Thymus (tissue), 14 donors: ENCODE measurements at places on chromosomes 5 and 9. TPM values are rescaled to one million over a fixed set of nuclear protein-coding genes. Genes with fewer than 3 reads are reported as not detected.

GRCh38 chr5:133888625-133888991, 79.8 kb downstream of the C5orf15 start:
- DNase-seq = no peak
- H3K27ac ChIP-seq = no peak overlapping the region
- H3K27me3 ChIP-seq = no peaks in the 10 kb centered on the region
- H3K4me1 ChIP-seq = no peaks in the 10 kb centered on the region

Gene TMOD1
- total RNA-seq = 0.42 TPM

Gene RNF208
- total RNA-seq = 0.09 TPM

DNA sequence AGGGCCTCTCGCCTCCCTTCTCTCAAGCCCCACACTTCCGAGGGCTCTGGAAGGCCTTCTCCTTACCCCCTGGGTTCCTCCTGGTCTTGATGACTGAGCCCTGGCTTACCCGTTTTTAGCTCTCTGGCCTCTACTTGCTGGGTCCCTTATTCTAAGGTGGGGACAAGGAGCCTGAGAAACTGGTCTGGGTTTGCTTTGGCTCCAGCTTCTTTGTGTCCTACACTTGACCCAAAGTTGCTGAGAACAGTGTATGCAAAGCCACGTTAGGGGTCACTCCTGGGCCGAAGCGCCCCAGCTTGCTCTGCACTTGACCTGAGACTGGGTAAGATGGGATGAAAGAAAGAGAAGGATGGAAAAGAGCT, 788 bp downstream of the ZNF346 start:
- no peaks in the 10 kb centered on the region for H3K27me3 ChIP-seq
- H3K4me1 ChIP-seq = peaks cover 15% of the 10 kb centered on the region
- peak overlapping the region; percentile 85 for H3K4me3 ChIP-seq
- H3K27ac ChIP-seq = peak overlapping the region; percentile 40

Gene ANKRD18A
- 2.8 TPM for total RNA-seq
